ENCODE measurements at places on chromosomes 3 and 15.

DNA sequence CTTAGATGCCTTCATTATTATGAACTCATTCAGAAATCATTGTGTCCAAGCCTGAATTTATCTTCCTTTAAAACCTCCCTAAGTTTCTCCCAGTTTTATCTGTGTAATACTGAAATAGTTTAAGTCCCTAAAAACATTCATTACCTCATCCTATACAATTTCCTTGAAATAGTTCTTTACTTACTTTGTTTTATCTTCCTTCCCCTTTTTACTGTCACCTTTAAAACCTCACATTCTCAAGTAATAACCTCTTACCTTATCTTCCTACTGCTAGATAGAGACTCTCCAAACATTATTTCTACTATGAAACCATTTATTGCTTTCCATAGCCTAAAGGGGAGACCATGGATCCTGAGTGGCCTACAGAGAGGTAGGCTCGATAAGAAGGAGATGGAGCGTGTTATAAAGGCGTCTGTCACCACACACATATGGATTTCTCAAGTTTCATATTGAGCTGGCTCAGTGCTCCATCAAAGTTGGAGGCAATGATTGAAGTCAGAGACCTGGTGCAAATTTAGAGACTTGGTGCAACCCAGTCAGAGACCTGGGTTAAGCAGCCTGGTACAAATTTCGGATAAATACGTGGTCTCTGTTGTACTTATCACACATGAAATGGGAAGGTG lies 140.4 kb downstream of the NFKBIZ start:
- DNase-seq: no peak

DNA sequence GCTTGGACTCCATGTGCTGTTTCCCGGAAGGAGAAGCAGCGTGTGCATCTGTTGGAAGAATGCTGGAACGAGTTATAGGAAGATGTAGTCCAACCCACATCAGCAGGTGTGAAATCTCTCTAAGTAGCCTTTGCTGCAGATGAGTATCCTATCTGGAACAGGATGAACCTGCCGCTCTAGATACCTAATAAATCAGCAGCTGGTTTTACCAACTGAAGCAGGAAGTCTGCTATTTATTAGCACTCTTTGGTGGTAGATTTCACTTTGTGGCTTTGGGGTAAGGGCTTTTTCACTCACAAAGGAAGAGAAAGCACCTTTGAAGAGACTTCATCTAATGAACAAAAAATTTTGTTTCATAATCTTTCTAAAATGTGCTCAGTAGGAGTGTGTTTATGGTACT lies 66.4 kb downstream of the DCUN1D1 start:
- DNase-seq: peak; percentile 12

- peak; percentile 68 for DNase-seq
Measured at GRCh38 chr3:66121318-66121717, 82.6 kb upstream of the MAGI1 start.

- no peak for DNase-seq
Measured at GRCh38 chr3:135240426-135240825, 445.4 kb downstream of the EPHB1 start.

DNA sequence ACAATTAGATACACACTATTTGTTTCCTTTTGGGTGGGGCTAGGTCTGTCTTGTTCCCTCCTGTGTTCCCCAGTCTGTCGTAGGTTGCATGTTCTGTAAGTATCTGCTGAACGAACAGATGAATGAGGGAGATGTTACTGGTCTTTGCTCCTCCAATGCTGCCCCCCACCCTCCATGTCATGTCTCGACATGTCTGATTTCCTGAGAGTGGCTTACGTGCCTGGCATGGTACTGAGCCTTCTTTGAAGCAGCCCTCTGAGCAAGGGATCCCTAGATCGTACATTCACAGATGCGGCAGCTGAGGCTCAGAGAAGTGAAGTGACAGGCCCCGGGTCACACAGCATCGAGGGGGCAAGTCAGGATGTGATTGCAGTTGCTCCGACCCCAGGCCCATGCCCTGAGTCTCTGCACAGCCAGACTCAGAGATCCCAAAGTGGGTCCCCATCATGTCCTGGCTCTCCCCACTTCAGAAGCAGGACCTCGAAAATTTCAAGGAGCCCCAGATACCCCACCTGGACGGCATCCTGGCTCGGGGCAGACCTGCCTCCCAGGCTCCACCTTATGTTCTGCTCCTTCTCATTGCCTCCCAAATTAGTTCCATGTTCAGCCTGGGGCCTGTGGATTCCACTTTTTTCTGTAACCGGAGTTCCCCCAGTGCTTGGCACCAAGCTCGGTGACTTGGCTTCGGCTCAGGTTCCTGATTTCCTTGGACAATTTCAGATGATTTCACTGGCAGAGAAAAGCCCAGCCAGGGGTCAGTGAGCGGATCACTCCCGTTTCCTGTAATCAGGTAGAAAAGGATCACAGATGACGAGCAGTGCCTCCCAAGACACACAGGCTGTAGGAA lies 24.7 kb downstream of the GOLGA6L2 start:
- DNase-seq: no peak

GRCh38 chr3:30649572-30650318 lies 43.3 kb downstream of the TGFBR2 start:
- DNase-seq: peak; percentile 89
